Left kidney (tissue), 8 donors: ENCODE measurements at places on chromosomes 3 and 15. TPM values are rescaled to one million over a fixed set of nuclear protein-coding genes. Genes with fewer than 3 reads are reported as not detected.

ECE2 gene
- not detected for polyA plus RNA-seq

DNA sequence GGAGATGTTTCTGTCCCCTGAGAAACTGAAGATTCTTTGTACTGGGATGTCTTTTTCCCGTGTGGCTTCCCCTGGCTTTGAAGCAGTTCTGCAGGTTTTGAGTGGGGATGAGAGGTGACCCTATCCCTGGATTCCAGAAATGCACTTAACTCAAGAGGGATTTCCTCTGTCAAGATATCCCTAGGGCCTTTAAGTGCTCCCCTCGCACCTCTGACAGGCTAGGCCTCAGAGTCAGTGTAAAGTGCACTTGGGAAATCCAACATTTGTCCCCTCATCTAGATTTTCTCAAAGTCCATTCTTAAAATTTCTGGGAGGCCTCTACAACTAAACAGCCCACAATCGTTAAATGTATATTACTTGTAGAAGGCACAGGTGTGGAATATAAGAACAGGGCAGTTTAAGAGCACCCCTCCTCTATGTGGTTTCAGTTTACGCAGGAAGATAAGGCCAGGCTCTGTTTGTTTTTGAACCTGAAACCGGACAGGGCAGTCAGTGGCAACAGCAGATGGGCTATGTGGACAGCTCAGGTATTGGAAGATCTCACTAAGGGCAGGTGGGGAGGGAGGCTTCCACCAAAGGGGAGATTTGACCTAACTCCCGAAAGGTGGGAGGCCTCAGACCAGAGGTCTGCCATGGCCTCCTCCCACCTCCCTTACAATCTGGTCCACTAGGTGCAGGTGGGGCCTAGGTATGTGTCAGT is 4.8 kb downstream of the C3orf52 start:
- DNase-seq = no peak

DNA sequence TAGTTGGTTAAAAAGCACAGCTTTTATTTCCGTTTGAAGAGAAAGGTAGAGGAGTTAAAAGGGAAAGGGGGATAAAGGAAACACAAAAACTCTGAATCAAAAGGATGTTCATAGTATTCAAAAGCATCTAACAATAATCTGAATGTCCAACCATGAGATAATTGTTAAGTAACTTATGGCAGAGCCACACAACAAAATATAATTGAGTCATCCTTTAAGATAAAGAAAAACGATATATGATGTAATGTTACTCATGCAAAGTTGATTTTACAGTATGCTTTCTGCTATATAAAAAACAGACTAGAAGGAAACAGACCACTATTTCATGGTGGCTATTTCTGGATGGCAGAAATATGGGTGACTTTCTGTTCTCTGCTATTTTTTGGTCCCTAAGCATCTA is 3.9 kb downstream of the XPC start:
- DNase-seq = no peak

GRCh38 chr3:45565342-45565741 is 29.2 kb upstream of the LIMD1 start:
- DNase-seq = no peak

HRG gene
- 2.0 TPM for polyA plus RNA-seq

DNA sequence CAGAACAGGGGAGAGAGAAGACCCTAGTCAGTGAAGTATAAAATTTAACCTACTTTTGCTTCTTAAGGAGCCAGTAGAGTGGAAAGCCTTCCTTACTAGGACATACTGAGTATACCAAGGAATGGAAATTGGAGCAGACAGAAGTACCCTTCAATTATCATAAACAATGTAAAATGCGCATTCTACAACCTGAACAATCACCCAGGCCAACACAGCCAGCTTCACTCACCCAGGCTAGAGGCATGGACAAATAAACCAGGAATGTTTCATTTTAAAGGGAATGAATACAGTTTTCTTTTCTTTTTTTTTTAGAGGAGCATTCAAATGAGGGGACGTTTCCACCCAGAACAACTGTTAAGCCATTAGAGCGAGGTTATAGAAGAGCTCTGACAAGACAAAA is 41.9 kb upstream of the PLXND1 start:
- no peak for DNase-seq

CLN6 gene
- polyA plus RNA-seq = 36.5 TPM

DNA sequence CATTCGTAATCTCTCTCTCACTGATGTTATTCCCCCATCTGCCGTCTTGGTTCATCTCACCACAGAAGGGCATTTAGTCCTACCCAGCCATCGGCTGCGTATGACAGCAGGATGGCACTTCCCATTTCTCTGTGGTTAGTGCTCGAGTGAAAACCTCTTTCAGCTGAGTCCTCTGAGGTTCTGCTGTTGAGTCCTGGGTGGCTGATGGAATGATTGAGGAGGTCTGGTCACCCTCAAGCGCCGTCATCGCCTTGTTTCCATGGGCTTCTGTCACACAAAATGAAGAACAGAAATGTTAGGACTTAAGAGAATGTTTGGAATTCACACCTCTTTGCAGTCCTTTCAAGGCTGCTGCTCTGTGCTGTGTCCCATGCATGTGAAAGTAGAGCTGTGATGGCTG is 9.4 kb upstream of the SACM1L start:
- no peak for DNase-seq

GRCh38 chr15:82064824-82065223 is 19.0 kb upstream of the MEX3B start:
- DNase-seq = no peak

DNA sequence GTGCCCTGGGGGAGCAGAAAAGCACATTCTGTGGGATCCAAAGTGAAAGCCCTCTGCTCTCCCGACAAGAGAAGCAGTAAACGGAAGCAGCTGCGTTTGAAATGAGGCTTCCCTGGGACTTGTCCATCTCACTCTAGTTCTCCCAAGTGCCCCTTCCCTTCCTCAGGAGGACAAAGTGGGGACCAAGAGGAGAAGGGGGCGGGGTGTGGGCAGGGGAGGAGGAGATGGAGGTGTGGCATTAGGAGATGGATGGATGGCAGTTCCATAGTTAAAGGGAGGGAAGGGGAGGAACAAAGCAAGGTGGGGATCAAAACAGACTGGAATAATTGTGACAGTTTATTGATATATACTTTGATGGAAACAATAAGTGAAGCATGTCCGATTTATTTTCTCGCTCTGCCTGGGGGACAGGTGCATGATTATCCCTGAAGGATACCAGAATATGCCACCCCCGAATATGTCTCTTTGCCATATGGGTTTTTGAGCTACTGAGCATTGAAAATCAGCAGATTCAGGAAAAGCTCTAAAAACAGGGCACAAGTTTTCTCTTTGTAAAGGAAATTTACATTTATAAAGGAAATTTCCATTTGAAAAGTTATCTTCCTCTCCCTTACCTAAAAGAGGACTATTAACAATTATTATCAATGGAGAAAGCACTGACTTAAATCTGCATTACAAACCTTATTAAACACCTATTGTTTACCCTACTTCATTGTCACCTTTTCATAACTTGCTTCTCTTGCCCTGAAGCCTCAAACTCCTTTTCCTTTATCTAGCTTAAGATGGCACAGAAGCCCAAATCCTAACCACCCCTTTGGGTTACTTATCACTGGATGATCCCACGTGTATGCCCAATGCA is 58.9 kb upstream of the DAZL start:
- DNase-seq = no peak

- DNase-seq = peak; percentile 57
Observed at GRCh38 chr3:38651153-38651789, 1.8 kb upstream of the SCN5A start.

GRCh38 chr15:76177491-76178040 is 117.8 kb downstream of the TMEM266 start:
- no peak for DNase-seq

TAMM41 gene
- polyA plus RNA-seq = 28.4 TPM
